ENCODE measurements at places on chromosomes 7 and 10.

- no peak for DNase-seq
Observed at GRCh38 chr10:124566981-124567835, 105.6 kb downstream of the LHPP start.

GRCh38 chr10:3681642-3682554 is 103.1 kb downstream of the KLF6 start:
- DNase-seq = no peak

GRCh38 chr10:18100669-18101068 is 39.6 kb upstream of the CACNB2 start:
- DNase-seq = no peak

DNA sequence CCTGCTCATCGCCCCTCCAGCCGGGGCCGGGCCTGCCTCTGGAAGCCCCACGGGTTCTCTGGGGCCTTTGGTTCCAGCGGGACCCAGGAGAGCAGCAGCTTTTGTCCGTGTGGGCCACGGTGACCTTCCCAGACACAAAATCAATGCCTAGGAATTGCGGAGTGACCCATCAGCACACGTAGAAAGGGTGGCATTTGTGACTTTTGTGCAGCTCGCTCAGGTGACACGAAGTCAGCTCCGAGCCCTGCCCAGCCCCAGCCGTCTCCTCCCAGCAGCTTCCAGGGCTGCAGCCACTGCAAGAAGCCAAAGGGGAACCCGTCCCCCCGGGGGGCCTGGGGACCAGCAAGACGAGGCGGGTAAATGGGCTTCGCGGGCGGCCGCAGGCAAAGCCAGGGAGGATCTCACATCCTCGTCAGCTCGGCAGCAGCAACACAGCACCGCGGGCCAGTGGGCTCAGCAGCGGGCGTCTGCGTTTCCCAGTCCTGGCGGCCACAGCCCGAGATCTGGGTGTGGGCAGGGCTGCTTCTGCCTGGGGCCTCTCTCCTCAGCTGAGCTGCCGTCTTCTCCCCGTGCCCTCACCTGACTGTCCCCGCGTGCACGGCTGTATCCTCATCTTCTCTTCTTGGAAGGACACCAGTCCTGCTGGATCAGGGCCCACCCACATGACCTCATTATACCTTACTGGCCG is 88.5 kb downstream of the PAXIP1 start:
- DNase-seq = peak; percentile 15

Measured in GM06990 (cell line).